ENCODE measurements at places on chromosomes 11 and 22.

- DNase-seq: no peak
Measured at GRCh38 chr22:34845391-34845790, 220.6 kb upstream of the ISX start.

DNA sequence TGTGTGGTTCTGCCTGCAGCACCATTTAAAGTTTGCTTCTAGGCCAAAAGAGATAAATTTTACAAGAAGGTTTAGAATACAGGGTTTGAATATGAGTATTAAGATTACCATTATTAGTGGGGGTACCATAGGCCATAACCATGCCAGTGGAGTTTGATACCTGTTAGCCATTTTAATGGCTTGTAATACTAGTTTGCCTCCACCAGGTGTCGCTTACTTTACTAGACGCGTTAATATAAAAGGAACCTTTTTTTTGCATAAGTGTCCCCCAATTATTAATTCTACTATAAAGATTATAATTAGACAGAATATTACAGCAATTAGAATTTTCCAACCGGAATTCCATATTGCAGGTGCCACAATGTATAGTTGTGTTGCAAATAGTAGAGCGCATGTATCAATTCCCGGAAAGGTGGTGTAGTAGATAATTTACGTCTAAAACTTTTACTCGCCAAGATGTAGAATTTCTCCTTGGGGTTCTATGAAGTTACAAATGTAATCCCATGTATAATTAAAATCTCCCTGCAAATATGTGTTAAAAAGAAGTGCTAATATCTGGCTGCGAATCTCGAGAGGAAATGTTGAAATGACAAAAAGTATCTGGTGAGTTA lies 16.1 kb downstream of the MS4A6E start:
- no peak for DNase-seq

DNA sequence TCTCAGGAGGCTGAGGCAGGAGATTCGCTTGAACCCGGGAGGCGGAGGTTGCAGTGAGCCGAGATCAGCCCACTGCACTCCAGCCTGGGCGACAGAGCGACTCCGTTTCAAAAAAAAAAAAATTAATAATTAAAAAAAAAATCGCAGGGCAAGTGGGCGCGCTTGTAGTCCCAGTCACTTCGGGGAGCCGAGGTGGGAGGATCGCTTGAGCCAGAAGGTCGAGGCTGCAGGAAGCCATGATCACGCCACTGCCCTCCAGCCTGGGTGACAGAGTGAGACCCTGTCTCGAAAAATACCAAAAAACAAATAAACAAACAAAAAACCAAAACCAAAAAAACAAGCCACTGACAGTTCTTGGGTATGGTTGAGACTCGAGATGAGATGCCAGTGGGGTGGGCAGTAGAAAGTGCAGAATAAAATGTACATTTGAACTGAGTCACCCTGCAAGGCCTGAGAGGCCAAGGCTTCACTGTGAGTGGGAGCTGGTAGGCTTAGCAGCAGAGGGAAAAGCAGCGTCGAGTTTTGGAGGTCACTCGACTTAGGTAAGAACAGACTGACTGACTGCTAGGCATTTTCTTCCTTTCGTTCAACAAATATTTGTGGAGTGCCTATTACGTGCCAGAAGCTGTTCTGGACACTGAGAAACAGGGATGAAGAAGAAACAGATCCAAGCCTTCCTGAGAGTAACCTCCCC lies 635 bp upstream of the LDHA start:
- no peak for DNase-seq

DNA sequence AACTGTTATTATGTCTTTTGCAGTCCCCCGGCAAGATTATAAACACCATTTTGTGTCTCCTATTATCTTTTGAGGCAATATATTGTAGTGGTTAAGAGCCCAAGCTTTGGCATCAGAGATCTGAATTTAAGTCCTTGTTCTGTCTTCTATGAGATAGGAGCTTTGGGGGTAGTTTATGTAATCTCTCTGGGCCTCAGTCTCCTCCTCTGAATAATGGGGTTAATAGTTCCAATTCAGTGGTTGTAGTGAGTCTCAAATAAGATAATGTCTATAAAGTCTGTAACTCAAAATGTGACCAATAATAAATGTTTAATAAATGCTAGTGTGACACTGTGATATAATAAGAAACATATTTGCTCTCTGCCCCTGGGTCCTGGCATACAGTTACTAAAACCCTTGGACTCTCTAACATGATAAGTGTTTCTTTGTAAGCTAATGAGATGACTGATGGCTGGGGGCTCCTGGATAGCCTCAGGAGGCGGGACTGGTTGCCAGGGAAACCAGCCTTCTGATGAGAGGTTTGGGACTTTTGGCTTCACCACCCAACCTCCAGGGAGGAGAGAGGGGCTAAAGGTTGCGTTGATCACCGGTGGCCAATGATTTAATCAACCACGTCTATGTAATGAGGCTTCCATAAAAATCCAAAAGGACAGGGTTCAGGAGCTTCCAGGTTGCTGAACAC lies 183.4 kb upstream of the MTMR2 start:
- no peak for DNase-seq

DNA sequence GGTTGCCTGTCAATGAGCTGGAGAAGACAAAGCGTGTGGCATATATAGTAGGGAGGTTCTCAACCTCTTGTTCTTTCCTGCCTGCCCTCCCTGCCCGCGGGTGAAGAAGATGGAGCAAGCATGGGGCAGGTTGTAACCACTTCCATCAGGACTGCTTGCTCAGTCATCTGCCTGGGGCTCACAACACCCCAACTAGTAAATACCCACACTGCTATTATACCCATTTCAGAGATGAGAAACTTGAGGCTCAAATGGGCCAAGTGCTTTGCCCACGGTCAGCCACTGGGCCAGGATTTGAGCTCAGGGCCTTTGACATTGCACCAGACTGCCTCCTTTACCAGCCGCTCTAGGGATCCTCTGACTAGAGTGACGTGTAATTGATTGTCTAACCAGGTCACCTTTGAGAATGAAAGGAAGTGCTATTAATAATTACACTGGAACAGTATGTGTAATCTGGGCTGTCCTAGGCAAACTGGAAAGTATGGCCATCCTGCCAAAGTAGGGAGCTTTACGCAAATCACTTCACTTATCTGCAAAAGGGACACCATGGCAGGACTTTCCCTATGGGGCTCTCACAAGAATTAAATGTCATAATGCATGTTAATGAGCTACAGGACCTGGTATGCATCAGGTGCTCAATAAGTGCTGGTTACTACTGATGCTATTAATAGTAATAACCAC lies 2.8 kb upstream of the CDC42EP1 start:
- no peak for DNase-seq

- no peak for DNase-seq
Measured at GRCh38 chr11:76035020-76035419, 171.3 kb downstream of the WNT11 start.

DNA sequence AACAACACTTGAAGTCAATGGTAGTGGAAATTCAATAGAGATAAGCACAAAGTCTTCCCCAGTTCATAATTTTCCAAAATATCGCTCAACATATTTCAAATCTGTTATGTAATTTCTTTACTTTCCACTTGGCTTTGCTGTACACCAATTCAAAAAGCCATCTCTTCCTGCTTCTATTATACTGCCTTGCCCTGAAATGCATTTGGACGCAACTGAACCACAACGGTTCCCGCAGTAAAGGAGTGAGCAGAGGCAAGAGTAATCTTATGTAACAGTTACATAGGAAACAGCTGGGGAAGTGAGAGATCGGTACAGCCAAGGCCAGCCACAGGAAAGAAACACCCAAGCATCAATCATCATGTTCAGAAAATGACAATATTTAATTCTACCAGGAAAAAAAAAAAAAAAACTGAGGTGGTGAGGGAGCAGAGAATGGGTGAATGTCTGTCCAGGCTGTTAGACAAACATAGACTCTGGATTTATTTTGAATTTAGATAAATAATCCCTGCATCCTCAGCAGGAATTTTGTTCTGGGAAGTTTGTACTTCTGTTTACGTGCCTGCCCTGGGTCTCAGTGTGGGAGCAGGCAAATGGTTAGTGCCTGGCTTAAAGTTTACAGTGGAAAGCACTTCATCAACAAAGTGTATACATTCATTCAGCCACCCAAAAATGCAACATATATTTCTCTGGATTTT lies 392.2 kb downstream of the ETS1 start:
- DNase-seq: no peak

- peak; percentile 88 for DNase-seq
Measured at GRCh38 chr11:64854534-64855502, 10.4 kb upstream of the CDC42BPG start.

GRCh38 chr22:16959345-16959930 lies 48.6 kb downstream of the GAB4 start:
- no peak for DNase-seq

GRCh38 chr11:56764976-56765375 lies 16.5 kb upstream of the OR9G4 start:
- no peak for DNase-seq

- no peak for DNase-seq
Measured at GRCh38 chr22:49170053-49170452, 657.6 kb downstream of the BRD1 start.

DNA sequence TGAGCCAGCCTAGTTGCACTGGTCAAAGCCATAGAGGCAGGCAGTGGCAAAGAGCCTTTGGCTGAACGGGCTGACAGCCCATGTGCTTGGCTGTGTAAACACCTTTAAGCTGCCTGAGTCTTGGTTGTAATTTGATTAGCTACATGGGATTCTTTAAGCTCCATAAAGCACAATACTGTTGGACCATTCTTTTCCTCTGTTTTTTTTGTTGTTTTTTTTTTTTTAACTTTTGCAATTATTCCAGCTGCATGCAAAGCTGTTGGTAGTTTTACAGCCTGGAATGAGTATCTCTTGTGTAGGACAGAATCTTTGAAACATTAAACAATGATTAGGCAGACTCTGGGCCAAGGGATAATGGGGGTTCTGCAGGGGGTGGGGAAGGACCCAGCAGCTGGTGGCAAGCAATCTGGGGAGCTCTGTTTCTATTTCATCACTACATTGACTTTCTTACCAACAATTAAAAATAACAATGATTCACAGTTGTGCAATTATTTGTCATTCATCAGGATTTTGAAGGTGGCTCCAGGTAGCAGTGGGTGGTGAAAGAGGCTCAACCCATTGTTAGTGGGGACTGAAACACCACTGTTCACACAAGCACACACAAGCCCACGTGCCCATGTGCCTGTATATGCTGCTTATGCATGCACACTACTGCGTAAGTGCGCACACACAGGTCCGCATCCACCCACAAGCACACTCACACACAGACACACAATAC lies 69.5 kb upstream of the CSNK2A3 start:
- no peak for DNase-seq

DNA sequence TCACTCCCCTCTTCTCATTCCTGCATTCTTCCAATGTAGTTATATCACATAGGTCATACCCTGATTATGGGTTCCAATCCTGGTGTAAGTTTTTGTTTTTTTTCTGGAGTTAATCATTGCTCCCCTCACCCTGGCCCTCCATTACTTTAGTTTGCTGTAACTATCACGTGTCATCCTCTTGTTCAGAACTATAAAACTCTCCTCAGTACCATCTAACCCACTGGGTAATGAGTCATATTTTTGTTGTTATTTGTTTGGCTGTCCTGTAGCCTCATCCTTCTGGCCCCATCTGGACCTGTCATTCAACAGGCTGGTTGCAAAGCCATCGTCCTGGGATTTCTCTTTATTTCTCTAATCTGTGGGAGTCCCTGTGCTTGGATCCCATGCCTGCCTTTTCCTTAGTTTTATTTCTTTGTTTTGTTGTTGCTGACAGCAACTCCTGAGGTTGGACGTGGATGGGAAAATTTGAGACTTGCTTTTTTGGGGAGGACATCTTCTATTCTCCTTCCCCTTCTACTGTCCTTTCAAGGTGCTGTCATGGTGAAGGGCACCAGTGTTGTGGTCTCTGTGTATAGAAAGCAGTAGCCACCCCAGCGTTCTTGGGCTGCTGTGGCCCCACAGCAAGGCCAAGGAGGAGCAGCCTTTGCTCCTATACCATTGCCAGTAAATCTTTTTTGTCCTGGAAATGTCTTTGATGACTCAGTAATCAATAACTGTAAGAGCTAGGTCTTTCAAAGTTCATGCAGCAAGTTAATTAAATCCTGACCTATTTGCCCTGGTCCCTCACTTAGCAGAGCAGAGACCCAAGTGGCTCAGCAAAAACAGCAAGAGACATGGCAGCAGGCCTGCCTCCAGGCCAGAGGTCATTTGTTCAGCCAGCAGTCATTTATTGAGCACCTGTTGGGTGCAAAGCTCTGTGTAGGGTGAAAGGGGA lies 82.5 kb downstream of the C22orf31 start:
- no peak for DNase-seq

- DNase-seq: peak; percentile 87
Measured at GRCh38 chr11:74322667-74323066, 11.2 kb upstream of the P4HA3 start.

DNA sequence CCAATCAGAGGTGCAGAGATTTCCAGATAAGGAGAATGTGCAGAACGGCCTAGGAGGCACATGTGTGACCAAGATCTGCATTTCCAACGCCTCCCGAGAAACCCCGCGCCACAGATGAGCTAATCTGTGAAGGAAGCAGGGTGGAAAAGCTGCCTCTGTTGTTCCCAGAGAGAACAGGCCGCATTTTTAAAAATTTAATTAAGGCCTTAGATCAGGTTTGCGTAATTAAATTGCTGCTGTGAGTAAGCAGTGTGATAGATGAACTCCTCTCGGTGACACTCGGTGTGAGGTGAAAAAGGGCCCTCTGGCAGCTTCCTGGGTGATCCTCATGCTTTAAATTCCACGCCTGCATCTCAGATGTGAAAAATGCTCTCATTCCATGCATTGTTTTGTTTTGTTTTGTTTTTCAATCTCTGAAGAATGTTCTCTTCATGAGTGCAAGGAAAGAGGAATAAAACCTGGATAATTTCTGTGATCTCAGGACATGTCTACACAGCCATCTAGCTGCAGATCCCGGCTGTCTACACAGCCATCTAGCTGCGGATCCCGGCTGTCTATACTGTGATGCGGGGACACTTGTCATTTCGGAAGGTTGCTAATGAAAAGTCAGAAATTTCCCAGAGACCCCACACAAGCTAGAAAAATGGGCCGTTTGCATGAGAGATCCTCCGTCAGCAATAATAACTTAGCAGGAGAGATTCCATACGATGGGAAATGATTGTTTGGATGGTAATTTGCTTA lies 1398.9 kb downstream of the BRD1 start:
- no peak for DNase-seq

All from Right ventricle myocardium superior (tissue), 1 donor.